ENCODE measurements at places on chromosomes 1 and 21.

DNA sequence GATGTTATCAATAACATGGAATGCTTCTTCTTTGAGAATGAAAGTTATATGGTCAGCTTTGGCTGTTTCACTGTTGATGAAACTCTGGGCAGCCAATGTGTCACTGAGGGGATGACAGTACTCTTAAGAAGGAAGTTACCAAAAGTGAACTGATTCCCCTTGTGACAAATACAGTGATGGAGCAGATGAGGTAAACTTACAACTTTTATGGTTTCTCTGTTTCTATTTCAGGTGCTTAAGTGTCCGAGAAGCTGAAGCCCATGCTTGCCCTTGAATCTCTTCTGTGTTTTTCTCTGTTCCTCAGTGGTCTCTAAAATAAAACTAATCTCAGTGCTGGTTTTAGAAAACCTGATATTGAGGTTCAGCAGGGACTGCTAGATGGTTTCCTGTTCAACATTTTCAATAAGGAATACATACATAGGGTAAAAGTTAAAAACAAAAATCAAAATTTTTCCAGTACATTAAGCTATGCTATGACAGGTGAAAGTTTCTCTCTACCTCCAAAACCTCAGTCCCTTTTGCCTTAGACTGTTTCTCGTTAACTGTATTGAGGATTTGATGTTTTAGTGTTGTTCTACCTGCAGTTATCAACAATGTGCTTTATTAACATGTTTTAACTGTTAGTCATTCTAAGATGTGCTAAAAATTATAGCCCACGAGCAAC, 454.4 kb upstream of the ADGRL4 start:
- no peak for DNase-seq

DNA sequence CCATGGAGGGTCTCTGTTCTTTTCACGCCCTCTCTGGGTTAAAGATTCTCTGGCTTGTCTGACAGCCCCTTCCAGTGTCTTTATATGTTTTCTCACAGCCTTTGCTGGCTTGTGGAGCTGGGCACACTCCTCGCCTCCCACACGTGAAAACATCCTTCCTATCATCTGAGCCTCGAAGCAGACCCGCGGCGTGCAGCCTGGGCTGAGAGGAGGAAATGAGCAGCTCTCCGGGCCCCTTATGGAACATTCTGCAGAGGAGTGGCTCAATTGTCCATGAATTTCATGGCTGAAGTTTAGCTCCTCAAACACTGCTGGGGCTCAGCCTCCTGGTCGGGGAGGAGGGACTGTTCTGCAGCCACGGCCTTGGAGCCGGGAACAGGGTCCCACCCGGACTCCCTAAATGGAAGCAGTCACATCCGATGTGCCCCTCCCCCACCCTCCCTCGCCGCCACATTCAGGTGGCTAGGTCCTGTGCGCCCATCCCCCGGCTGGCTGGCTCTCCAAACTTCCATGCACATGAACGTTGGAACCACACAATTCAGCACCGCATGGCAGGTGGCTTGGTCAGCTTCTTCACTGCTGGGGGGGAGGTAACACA, 15.1 kb upstream of the PDE9A start:
- no peak for DNase-seq

DNA sequence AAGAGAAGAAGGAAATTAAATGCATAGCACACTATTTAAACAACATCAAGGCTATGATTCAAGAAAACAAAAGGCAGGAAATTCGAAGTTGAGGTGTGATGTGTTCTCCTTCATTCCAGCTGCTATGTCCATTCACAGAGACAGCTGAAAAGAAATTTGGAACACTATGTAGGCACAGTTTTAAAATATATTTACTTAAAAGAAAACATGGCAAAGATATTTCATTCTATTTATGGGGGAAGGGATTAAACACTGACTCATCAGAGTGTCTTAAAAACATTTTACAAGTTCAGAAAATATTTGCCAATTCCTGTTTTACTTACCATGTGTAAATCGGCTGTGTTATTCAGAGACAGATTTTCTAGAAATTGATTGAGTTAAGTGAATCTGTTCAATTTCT, 39.4 kb upstream of the NGF start:
- DNase-seq: no peak

DNA sequence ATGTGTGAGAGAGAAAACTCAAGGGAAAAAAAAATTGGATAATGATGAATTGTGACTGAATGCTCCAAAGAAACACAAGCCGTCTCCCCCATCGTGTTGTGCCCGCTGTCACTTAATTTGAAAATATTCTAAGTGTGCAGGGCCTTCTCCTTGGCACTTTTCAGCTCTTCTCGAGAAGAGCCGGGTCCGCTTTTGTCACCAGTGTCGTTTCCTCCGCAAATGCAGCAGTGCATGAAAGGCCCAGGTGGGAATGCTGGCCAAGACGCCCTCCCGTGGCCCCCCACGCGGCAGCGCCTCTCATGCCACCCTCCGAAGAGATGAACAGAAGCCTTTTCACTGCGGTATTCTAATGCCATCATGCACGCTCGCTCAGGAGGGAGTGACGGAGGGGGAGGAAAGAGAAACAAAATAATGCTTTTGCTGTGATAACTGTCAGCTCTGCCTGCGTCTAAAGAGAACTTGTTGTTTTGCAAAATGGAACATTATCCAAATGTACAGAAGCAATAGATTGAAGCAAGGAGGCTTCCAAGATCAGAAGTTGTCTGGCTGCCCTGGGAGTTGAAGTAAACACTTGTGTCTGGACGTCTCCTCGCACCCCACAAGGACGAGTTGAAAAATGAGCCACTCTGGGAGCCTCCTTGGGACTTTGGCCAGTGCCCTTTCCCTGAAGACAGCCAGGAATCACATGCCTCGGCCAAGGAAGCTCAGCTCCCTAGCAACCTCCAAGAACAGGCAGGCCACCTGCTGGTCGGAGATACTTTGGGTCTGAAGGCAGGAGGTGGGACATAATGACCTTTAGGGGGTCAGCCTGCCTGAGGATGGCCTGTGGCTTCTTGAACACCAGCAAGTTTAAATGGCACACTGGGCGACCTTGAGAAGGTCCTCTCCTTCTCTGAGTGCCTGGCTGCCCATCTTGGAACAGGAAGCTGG, 166.1 kb upstream of the ZC3H12A start:
- no peak for DNase-seq

DNA sequence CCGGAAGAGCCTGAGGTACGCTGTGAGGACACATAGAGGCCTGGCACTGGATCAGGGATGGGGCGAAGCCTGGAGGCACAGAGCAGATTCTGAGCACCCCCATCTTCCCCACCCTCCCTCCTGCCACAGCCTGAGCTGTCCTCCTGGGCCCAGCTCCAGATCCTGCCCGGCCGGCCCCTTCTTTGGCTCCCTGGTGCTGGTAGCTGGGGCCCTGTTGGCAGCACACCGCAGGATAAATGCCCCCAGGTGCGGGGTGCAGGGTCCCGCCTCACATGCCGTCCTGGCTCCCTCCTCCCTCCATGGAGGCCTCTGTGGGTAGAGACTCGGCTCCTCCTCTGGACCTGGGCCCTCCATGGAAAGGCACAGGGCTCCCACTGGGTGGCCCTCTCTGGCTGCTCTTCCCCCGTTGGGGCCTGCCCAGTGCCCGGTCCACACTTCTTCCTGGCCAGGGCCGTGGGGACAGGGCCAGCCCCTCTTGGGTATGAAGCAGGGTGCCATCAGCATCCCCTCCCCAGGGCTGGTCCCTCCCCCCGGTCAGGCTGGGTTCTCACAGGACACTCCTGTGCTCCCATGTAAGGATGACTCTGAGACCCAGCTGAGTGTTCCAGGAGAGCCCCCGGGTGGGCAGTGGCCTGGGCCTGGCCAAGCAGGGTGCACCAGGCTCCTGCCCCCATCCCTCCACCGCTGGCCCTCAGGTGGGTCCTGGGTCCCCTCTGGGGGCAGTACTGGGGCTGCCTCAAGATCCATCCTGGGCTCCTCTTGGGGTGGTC, 1.1 kb upstream of the OBSCN start:
- no peak for DNase-seq

DNA sequence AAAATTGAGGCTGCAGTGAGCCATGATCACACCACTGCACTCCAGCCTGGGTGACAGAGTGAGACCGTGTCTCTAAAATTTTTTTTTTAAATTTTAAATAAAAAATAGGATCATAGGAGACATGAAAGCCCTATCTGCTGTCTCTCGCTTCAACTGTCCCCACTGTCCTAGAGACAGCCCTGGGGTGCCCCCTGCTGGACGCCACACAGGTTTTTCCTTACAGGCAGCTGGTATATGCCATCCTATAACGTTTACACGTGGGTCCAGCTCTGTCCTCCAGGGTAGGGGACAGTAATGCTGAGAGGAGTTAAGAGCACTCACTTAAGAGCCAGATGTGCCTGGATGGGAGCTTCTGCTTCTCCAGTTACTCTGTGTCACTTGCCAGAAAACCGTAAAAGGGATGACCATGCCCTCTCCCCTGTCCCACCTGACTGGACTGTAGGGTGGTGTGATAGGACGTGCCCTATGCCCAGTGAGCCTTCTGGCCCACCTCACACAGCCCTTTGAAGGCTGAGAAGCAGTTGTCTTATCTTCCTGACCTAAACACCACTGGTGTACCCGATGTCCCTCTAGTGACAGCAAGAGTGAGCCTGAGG, 8.5 kb downstream of the FBXO2 start:
- no peak for DNase-seq

- no peak for DNase-seq
These were observed 93.2 kb upstream of the KCTD3 start for GRCh38 chr1:215473943-215474342.

DNA sequence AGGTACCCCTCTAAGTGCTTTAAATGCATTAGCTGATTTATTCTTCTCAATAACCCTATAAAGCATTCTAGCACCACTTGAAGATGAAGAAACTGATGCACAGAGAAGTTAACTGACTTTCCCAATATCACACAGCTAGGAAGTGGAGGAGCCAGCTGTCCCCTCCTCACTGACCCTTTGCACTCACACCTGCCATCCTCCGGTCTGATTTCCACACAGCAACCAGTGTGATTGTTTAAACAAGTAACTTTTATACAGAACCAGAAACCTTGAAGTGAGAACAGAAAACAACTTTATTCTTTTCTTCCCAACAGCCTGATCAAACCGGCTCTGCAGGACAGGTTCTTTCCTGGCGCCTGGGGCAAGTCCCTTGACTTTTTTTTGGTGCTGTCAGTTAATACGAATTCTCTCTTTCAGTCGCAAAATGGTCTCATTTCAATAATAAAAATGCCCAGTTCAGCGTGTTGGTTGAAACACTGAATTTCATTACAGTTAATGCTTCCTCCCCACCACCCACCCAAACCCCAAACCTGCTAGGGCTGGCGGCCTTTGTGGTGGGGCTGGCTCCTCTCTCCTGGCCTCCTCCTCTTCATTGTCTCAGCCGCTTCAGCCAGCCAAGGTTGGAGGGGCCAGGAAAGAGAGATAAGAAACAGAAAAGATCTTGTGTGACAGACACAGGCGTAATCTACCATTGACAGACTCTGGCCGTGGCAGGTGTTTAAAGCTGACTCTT, 26.4 kb upstream of the EEIG2 start:
- DNase-seq: no peak

DNA sequence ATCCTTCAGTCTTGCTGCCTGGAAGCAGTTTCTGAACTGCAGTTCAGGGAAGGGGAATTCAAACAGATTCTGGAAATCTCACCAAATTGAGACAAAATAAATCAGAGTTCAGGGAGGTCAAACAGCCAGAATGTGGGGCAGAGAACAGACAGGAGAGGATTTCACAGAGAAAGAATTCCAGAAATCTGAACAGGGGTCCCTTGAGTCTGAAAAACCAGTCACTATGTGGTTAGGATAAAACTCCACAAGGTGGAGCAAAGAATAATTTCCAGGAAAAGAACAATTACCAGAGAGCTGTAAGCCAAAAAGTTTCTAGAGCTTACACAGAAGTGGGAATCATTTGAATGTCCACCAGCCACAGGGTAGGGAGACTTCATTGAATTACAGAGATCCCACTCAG, 84.7 kb downstream of the URB2 start:
- no peak for DNase-seq

GRCh38 chr1:239493811-239494414, 107.5 kb downstream of the CHRM3 start:
- DNase-seq: no peak

Data from cortex of kidney (tissue), 1 donor.